ENCODE measurements at places on chromosomes 12 and 14.

GRCh38 chr14:100540926-100541620, 46.1 kb downstream of the BEGAIN start:
- no peak for DNase-seq

- peak; percentile 67 for DNase-seq
Observed at GRCh38 chr14:74302152-74302628, 544 bp downstream of the ABCD4 start.

DNA sequence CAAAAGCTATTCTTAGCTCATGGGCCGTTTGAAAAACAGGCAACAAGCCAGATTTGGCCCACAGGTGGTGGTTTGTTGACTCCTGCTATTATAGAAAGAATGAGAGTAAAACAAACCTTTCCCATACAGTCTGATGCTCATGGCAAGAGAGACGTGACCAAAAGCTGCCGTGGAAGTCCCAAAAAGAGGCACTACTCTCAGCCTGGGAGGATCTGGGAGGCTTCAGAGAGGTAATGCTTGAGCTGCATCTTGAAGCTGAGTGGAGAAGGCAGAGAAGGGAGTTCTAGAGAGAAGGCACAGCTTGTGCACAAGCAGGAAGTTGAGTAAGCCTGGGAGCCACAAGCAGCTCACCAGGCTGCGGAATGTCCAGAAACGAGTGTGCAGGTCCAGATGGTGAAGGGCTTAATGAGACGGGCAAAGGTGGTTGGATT, 9.6 kb downstream of the PLXNC1 start:
- no peak for DNase-seq

GRCh38 chr14:29919845-29920244, 7.8 kb downstream of the PRKD1 start:
- DNase-seq, result no peak

DNA sequence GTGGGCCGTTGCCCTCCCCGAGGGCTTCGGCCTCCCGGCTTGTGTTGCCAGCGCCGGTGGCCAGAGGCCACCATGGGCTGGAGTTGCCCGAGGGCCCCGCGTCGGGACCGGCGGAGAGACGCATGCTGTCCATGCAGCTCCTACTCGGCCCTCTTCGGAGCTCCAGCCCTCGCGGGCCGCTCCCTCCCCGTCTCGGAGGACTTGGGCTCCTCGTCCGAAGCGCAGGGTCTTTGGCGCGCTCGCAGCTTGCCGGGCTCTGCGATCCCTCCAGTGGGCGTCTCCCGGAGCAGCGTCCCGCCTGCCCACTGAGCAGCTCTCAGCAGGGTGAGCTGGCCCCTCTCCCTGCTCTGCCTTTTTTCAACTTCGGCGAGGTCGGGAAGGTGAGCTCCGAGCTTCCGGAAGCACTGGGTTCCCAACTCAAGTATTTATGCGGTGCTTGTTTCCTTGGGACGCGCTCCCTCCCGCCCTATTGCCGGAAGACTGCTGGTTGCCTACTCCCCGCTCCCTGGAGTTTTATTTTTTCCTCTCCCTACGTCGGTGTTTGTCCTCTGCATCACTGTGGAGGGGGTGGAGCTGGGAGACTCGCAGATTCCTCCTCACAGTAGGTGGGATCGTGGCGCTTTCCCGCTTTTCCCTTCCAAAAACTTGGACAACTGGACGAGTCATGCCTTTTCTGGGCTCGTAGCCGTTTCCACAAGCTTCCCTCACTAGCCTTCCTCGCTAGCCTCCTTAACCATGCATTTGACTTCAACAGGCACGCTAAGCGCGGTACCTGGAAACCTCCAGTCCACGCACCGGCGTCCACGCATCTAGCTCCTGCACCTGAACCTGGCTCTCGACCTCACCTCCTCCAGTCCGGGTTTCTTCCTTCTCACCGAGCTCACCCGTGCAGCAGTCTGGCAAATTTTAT, at the start of gene AVPR1A:
TSS of gene AVPR1A (minus strand) at position 489 of the 910 bp plus-strand sequence. CDS start at position 124, 365 bp downstream.
- DNase-seq, result no peak
